NCI-H1694 treated with DMSO at 0.1 percent for 48 hours (cell line): ENCODE measurements at places on chromosomes 2 and 18.

- no peak for DNase-seq
These were observed 44.3 kb downstream of the ZNF516 start for GRCh38 chr18:76450452-76451395.

DNA sequence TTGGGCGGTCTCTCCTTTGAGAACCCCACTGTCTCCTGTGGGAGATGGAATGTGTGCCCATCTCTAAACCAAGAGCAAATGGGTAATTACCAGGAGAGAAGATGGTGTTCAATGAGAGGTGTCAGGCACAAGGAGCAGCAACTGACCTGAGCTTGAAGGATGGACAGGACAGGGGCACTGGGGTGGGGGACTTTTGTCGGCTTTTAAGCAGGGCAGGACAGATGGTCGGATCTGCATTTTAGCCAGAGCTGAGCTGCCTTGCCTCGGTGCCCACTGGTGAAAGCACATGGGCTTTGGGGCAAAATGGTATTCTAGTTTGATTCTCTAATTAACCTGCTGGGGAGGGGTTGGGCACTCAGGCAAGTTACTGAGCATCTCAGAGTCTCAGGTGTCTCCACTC is 98.0 kb downstream of the INHBB start:
- DNase-seq: no peak

- DNase-seq: no peak
These were observed 84.5 kb downstream of the PDK1 start for GRCh38 chr2:172640389-172640788.

DNA sequence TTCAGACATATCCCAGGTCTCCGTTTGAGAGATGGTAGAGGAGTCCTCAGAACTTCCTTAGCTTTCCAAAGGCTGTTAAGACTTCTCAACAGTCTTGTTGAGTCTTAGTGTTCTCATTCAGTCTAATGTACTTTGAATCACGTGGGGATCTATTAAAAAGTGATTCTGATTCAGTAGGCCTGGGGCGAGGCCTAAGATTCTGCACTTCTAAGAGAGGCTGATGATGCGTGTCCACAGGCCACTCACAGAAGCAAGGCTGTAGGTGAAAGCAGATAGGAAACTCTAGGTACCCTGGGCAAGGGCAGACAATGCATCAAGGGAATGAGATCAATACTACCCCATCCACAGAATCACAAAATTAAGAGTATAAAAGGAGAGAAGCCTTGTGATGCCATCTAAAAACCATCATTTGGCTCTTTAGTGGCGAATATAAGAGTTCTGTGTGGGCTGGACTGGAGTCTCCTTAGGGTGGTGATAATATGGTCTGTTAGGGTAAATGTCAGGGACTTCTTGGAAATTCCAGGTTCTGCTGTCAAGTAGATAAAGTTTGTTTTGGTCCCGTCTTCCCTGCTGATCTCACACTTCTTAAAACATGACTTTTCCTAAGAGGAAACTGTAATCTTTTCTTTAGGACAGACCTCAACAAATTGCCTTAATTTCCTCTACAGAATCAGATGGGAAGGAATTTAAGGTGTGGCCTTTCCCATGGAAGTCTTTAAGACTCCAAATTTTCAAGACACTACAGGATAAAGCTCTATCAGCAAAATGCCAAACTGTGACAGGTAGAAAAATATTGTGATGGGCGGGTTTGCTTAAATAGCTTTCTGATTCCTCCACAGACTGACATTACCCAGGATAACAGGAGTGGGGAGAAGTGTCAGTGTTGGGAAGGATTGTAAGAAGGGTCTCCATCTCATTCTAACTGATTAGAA is 45.7 kb upstream of the NEMP2 start:
- DNase-seq: no peak

DNA sequence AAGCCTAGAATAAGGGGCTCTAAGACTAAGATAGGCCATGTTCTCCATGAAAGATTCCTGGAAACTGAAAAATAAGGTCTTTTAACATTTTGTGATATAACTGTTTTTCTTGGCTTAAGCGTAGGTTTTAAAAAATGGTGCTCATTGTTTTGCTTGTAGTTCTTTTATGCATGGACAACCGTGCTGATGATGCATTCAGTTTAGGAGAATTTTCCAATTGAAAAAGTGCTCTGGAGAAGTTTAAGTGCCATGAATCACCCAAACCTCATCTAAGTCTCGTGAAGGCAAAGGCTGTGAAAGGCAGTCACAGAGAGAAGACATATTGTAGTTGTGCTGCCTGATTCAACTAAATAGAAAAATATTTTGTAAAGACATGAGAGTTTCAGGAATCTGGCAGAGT is 111.8 kb upstream of the GAREM1 start:
- no peak for DNase-seq

DNA sequence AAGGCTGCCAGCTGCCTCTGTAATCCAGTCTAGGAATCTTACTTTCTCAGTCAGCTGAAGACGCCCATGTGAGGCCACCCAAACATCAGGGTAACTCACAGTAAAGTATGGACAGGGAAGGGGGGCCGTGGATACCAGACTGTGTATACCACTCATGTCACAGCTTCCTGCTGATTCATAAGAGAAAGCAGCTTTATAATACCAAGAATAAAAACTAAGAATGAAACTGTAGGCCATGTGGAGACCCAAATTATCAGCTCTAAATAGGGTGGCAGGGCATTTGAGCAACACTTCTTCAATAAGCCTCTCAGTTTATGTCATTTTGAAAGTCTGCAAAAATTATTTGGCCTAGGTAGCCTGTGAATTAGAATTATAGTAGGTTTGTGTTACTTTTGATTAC is 115.0 kb upstream of the CDCA7 start:
- DNase-seq: no peak

- DNase-seq: no peak
These were observed 172.9 kb upstream of the SIX3 start for GRCh38 chr2:44768438-44769236.

DNA sequence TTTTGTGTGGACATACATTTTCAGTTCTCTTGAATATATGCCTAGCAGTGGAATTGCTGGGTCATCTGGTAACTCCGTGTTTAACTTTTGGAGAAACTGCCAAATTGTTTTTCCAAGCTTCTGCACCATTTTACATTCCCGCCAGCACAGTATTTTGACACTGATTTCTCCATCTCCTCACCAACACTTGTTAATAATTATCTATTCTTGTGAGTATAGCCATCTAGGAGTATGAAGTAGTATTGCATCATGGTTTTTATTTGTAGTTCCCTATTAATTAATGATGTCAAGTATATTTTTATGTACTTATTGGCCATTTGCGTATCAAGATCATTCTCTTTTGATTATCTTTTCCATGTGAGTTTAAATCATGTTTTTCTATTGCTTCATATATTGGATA is 17.9 kb upstream of the AOX1 start:
- DNase-seq: no peak

DNA sequence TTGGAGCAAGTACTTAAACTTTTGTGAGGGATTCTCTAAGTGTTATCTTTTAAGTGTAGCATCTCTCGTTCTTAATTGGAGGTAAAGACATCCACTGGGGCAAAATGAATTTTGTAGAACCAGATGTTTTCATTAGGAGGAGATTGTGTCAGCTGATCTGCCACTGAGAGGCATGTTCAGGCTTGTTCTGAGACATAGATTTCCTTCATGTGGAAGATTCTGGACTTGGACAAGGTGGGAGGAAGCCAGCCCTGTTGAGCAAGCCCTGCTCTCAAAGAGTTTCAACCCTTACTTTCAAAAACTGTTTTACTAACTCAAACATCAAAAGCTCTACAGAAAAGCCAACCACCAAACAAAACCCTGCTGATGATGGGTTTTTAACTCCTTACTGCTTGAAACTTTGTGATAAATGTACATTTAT is 6.5 kb downstream of the MAP4K4 start:
- DNase-seq: no peak

DNA sequence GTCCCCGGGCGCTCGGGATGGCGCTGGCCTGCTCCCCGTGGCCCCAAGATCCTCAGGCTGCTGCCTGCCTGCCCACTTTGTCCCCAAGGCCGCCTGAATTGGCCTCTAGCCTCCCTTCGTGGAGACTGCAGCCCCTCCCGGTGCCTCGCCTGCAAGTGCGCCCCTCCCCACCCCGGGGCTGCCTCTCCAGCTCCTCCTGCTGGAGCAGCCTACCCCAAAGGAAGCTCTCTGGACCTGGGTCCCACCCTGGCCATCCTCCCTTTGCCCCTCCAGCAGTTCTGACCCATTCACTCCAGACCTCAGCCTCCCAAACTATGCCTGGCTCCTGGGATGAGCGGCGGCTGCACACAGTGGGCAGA is 6.2 kb downstream of the ESPNL start:
- DNase-seq: no peak

DNA sequence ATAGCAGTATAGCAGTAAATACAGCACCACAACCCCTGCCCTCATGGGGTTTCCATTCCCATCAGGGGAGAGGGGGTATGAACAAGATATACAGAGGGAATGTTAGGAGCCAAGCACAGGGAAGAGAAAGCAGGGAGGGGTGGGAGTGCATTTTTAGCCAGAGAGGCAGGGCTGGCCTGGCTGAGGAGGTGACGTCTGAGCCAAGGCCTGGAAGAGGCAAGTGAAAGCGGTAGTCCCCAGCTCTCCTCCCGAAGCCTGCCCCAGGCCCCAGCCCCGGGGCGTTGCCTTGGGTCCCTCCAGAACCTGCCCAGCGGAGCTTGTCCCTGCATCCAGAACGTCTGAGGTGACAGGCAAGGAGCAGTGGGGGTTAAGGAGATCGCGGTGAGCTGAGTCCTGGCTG is 45.1 kb upstream of the FOSL2 start:
- no peak for DNase-seq

GRCh38 chr2:187640926-187641510 is 86.8 kb upstream of the TFPI start:
- no peak for DNase-seq

DNA sequence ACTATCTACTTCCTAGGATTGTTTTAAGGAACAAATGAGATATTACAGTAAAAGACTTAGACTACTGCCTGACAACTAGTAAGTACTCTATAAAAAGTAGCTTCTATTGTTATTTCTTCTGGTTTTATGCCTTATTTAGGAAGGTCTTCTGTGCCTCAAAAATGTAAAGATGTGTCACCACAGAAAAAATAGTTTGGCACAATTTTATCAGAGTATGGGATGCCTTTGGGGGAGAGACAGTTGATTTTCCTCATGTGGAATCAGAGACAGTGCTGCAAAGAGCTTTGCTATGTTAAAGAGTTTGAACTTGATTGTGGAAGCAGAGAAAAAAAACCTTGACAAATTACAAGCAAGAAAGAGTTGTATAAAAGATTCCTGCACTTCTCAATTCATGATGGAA is 98.4 kb downstream of the EHBP1 start:
- no peak for DNase-seq

DNA sequence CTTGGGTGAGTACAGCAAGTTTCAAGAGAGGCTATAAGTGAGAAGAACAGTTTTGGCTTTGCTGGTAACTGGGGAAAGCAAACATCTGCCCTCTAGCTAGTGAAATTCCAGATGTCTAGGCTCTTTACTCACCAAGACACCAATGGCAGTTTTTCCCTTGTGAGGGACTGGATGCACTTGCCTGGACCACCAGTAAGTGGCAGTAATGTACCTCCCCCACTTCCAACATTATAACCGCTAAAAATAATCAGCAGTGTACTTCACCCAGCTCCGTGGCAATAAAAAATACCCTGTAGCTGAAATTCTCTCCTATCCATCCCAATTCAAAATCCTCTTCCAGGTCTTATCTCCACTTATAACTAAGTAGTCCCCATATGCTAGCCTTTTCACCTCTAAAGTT is 383.9 kb downstream of the ARHGAP15 start:
- peak; percentile 35 for DNase-seq

DNA sequence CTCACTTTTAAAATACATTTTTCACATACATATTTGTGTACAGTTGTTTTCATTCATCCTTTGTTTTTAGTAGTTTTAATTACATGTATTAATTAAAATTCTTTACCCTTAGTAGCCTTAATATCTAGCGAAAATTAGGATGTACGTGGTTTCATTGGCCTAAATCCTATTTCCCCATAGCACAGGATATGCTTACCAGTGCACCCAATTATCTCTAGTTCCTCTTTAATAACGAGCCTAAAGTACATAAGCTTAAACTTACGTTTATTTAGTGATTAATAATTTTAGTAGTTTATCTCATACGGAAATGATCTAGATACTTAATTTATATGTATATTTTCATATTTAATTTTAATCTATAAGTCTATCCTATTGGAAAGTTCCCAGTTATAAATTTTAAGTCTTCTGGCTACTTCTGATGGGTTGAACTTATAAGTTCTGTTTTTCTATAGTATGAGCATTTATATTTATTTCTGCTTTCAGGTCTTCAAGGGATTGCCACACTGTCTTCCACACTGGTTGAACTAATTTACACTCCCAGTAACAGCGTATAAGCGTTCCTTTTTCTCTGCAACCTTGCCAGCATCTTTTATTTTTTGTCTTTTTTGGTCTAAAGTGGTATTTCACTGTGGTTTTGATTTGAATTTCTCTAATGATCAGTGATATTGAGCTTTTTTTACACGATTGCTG is 21.4 kb upstream of the RUFY4 start:
- no peak for DNase-seq

DNA sequence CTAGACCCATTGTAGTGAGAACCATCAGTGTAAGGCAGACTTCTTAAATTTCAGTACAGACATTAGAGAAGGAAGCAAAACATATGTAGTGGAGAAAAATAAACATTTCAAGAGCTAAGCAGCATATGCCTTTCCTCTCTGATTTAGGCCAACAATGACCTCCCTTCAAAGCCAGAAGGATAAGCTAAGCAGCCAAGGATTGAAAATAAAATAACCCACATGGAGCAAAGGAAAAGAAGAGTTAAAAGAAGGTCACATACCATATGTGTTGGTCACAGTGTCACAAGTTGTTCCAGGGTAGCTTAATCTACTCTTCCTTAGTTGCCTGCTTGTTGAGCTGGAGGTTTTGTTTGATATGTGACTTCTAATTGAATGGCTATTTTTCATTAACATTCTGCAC is 15.6 kb upstream of the LAMA1 start:
- no peak for DNase-seq

GRCh38 chr2:136225950-136226835 is 108.2 kb upstream of the CXCR4 start:
- no peak for DNase-seq

- no peak for DNase-seq
These were observed 140.8 kb downstream of the AGAP1 start for GRCh38 chr2:235634435-235635158.

DNA sequence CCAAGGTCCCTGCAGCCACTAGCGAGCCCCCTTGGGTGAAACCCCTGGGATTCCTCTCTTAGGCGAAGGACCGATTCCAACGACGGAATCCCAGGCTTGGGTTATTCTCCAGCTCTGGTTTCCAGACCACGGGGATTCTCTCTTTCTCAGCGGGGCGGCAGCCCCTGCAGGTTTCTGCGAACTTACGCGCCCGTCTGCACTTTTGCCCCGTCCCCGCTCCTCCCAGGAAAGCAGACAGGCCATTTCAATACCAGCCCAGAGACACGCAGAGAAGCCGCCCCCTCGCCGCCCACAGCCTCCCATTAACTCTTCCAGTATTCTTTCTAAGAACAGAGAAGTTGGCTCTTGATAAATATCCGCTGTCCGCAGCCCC is 1.2 kb downstream of the CBLN2 start:
- peak; percentile 8 for DNase-seq

DNA sequence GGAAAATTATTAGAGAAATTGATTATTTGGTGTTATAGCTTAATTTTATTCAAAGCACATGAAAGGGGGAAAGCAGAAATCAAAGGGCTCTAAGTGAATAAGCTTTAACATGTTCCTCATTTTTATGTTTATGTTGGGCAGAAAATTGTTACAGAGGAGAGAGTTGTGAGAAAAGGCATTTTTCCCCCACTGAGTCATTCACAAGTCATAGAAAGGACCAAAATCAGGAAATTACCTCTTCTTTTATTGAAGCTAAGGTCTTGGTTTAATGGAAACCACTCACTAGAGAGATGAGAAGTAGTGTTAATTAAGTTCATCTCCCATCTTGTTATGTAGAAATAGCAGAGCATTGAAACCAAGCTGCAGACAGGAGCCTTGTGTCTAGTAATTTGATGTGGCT is 175.3 kb upstream of the THUMPD2 start:
- no peak for DNase-seq
